ENCODE measurements at places on chromosomes 16 and 17.

GRCh38 chr17:55664287-55664686 lies 58.4 kb downstream of the TMEM100 start:
- H3K36me3 ChIP-seq = no peaks in the 10 kb centered on the region
- H3K4me1 ChIP-seq = peaks cover 8% of the 10 kb centered on the region
- peaks cover 7% of the 10 kb centered on the region for H3K27me3 ChIP-seq
- DNase-seq = no peak
- no peak overlapping the region for H3K27ac ChIP-seq

DNA sequence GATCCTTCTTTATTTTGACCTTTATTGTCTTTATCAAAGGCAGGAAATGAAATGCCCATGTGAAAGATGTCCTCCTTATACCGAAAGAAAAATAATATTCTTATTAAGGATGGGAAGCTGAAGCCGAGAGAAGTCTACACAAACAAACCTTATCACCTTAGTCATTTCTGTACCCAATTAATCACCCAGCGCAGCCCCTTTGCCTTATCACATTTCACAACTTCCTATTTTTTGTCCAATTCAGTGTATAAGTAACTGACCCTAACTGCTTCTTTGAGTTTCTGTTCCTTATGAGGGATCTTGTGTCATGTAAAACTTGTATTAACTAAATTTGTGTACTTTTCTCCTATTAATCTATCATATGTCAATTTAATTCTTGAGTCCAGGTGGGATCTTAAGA lies 16.4 kb upstream of the CCL23 start:
- H3K4me1 ChIP-seq = peaks cover 13% of the 10 kb centered on the region
- peaks cover 42% of the 10 kb centered on the region for H3K27me3 ChIP-seq
- DNase-seq = no peak
- H3K4me3 ChIP-seq = no peak overlapping the region
- no peak overlapping the region for H3K27ac ChIP-seq

DNA sequence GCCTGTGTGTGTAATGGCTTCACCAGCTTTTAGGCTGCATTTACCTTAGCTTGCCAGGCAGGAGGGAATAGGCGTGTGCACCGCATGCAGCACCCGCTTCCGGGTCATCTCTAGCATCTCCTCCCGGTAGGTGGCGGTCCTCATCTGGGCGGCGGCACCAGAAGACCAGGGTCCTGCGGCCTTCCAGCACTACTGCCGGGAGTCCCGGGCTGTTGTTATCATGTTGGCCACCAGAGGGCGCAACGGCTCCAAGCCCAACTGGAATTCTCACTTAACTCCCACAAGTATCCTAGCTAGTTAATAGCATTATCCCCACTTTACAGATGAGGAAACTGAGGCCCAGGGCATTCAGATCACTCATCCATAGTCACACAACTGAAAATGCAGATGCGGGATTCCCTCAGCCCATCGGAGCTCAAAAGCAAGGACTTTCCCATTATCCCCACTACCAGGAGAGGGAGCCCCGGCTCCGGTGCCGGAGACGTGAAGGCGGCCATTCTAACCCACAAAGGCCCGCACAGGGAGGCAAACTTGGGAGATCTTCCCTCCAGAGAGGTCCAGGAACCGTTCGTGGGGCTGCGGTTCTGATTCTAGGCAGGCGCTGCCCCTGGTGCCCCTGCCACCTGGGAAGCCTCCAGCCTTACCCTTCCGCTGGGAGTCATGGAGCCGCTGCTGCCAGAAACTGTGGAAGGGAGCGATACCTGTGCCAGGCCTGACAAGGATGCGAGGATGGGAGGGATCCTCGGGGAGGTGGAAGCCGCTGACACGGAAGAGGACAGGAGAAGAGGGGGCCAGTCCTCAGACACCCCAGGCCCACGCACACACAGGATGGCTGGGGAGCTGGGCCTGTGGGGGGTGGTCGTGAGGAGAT lies 23.9 kb downstream of the LGALS9 start:
- H3K4me3 ChIP-seq = no peak overlapping the region
- H3K27me3 ChIP-seq = peaks cover 13% of the 10 kb centered on the region
- peak; percentile 65 for DNase-seq
- no peak overlapping the region for H3K27ac ChIP-seq
- no peaks in the 10 kb centered on the region for H3K36me3 ChIP-seq
- H3K4me1 ChIP-seq = no peaks in the 10 kb centered on the region

- no peaks in the 10 kb centered on the region for H3K36me3 ChIP-seq
- H3K4me3 ChIP-seq = no peak overlapping the region
- DNase-seq = no peak
- peaks cover 26% of the 10 kb centered on the region for H3K4me1 ChIP-seq
These were observed 4.7 kb upstream of the CD300C start for GRCh38 chr17:74550602-74551001.

- H3K27me3 ChIP-seq = no peaks in the 10 kb centered on the region
- no peak overlapping the region for H3K4me3 ChIP-seq
- no peak overlapping the region for H3K27ac ChIP-seq
- DNase-seq = no peak
- H3K36me3 ChIP-seq = peaks cover 89% of the 10 kb centered on the region
These were observed 46.4 kb downstream of the STAT5A start for GRCh38 chr17:42334677-42335076.

DNA sequence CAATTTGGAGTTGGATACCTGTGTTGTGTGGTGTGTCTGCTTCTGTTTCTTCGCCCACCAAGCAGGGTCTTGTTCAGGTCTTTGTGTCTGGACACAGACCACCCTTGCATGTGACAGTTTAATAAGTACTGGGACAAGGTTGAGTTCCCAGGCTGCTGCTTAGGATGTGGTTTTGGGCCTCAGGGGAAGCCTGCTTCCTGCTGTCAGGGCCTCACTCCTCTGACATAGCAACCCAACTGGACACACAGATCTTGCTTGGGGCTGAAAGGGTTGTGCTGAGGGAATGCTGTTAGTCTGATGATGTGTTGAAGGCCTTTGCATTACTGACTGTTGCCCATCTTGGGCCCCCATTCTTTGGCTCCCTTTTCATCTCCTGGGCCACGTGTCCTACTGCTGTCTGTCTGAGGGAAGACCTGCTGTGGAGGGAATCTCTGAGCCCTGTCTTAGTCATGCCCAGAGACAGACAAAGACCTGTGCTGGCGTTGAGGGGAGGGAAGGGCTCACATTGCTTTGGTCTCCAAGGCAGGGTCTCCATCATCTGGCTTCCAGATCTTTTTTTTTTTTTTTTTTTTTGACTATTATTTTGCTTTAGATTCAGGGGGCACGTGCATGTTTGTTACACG lies 4.7 kb upstream of the TGFB1I1 start:
- peaks cover 10% of the 10 kb centered on the region for H3K4me1 ChIP-seq
- peaks cover 27% of the 10 kb centered on the region for H3K36me3 ChIP-seq
- no peak for DNase-seq

Measured in MCF 10A (cell line).